ENCODE measurements at places on chromosomes 3 and 15.

DNA sequence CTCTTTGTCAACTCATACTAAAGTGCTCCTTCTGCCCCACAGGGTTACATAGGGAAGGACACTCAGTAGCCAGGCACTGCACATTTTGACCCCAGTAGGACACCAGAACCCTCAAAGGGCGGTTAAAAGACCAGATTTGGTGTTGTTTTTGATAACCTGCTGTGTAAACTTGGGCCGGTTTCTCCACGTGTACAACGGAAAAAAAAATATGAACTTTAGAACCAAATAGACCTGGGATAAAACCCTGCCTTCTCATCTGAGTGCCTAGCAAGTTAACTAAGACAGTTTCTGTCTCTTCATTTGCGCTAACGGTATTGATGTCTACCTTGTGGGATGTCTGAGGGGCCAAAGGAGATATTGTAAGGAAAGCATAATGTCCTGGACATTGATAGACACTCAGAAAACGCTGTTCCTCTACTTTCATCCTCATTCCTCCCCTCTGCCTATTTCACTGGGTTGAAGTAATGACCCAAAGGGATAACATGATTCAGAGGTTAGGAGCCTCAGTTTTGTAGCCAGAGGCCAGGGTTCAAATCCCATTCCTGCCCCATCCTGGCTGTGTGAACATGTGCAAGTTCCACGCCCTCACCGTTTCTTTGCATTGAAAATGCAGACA lies 155.9 kb upstream of the LPP start:
- no peak for DNase-seq

GRCh38 chr3:134643150-134643675 lies 7.6 kb downstream of the KY start:
- DNase-seq: no peak

GRCh38 chr3:59737241-59737640 lies 687.4 kb upstream of the CFAP20DC start:
- DNase-seq: no peak

DNA sequence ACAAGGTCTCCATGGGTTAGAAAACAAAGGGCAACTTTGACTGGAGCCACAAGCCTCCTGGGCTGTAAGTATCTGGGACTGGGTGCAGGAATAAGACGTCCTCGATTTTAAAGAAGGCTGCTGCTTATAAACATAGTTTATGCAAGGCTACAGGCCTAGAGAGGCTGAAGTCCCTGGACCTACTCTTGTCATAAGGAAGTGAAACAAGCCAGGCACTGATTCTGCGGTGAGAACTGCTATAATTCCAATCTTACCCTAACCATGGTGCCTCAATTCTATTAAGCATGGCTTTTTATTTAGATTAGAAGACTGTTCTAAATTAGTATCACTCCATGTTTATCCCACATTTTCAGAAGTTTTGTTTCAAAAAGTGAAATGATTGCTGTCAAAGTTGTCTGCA lies 777.6 kb downstream of the PLOD2 start:
- no peak for DNase-seq

DNA sequence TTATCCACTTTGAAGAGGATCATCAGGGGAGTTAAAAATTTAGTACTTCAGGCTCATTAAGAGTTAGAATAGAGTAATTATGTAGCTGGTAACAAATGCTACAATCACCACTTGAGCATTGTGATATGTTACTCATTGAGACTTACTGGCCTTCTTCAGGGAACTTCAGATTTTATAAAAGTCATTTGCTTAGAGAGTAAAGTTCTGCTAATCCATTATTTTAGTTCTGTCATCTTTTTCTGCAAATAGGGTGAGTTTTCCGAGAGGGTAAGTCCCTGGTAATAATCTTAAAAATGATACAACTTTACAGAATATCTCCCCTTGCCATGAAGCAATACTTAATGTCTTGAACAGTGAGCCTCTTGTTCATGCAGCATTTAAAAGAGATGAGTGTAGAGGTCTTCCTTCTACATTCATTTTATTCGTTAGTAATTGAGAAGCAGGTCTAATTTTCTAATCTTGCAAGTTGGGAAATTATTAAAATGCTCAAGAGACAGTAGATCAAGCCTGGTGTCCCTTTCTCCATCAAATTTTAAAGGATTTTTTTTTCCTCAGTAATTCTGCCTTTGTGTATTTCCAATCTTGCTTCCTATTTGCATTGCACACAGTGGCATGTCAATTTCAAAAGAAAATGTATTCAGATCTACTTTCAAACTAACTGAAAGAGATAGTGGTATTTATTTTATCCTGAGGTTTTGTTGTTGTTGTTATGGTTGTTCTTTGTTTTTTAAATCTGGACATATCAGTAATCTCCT lies 52.6 kb downstream of the MBNL1 start:
- DNase-seq: no peak

DNA sequence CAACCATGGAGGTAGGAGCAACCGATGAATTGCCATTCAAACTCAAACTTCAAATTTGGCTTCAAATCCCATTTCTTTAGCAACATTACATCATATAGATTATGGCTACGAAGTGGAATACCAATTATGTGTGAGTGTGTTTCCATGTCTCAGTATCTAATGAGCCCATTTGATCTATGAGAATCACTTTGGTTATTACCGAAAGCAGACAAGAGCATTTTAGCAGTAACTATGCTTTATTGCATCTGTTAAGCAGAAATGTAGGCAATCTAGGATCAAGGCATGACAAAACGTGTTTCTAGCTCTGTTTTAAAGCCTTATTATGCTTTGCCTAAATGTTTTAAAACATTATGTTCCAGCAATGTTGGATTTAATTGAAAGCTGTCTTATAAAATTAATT lies 581.9 kb upstream of the TGFBR2 start:
- DNase-seq: no peak

- DNase-seq: no peak
These were observed 56.7 kb upstream of the NUDT16 start for GRCh38 chr3:131324923-131325322.

DNA sequence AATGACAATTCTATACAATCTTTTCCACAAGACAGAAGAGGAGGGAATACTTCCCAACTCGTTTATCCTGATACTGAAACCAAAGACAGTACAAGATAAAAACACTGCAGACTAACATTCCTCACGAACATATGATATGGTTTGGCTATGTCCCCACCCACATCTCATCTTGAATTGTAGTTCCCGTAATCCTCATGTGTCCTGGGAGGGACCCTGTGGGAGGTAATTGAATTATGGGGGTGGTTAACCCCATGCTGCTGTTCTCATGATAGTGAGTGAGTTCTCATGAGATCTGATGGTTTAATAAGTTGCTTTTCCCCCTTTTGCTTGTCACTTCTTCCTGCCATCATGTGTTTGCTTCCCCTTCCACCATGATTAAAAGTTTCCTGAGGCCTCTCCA lies 83.9 kb upstream of the PROK2 start:
- no peak for DNase-seq

GRCh38 chr3:103126115-103126514 lies 691.3 kb downstream of the ZPLD1 start:
- DNase-seq: no peak

DNA sequence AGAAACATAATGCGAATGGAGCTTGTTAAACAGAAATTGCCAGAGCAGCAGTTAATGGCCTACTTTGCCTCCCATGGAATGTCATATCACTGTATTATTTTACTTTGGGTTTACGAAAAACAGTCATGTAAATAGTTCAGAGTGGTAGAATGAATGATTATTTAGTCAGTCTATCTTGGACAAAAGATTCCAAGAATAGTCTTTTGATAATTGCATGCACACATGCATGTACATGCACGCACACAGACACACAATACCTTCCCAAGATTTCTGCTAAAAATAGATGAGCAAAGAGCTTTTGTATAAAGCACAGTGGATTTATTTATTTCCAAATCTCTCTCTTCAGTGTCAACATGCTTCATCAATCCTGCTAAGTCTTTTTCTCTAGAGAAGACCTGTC lies 800.7 kb downstream of the DIPK2A start:
- no peak for DNase-seq

- DNase-seq: no peak
These were observed 57.1 kb downstream of the PDIA5 start for GRCh38 chr3:123123716-123124616.

DNA sequence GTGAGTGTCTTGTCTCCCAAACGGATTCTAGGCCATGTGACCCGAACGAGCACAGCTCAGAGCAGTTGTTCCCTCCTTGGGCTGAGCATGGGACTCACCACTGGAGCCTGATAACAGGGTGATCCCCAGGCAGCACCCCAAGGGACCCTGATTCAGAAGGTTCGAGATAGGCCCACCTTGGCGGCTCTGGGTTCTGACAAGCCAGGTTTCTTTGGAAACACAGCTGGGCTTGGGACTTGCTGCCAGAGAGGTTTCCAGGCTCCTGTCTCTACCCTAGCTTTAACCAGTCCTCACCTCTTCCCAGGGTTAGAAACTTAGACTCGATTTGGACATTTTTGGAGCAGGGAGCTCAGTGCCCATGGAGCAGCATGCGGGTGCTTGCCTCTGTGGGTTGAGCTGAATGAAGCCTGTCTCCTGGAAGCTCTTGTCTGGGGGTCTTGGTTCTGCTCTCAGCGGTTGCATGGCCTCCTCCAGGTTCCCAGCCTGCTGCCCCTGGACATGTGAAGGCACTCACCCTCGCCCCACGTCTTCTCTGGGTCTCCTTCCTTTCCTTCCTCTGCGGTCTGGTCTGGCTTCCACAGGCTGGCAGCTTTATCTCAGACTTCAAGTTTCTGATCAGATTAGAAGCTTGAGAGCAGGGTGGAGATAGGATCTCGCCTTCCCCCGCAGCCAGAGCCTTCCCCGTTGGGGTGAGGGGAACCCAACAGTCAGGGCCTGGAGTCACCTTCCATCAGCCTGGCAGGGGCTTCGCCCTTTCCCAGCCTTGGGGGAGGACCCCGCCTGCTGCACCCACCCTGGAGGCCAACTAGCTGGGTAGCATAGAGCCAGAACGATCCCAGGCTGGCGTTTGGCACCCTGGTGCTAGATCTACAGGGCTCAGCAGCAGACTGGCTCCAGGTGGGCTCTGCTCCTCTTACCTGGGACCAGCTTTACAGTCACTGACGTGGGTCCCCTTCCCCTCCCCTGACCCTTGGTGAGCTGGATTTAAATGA lies 21.0 kb downstream of the PAQR5 start:
- DNase-seq: no peak

DNA sequence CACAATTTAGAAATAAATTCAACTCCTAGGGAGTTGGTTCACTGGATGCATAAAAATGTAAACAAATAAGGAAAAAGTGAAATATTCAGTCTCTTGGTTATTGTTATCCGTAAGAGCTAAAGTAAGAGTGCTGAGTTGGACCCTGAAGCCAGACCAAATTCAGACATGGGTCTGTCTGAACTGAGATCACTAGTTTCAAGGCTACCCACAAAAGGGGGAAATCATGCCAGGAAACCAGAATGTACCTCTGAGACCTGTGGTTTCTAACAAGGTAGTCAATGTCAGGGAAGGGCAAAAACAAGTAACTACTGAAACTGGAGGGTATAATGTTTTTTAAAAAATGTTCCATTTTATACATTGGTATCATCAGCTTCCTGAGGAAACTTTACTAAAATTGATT lies 35.2 kb upstream of the GOLGA6L2 start:
- DNase-seq: no peak

GRCh38 chr3:141413801-141414689 lies 45.7 kb downstream of the ZBTB38 start:
- no peak for DNase-seq

GRCh38 chr15:22918596-22919140 lies 61.5 kb downstream of the CYFIP1 start:
- DNase-seq: no peak

GRCh38 chr15:62559381-62559733 lies 394.3 kb upstream of the C2CD4B start:
- no peak for DNase-seq

DNA sequence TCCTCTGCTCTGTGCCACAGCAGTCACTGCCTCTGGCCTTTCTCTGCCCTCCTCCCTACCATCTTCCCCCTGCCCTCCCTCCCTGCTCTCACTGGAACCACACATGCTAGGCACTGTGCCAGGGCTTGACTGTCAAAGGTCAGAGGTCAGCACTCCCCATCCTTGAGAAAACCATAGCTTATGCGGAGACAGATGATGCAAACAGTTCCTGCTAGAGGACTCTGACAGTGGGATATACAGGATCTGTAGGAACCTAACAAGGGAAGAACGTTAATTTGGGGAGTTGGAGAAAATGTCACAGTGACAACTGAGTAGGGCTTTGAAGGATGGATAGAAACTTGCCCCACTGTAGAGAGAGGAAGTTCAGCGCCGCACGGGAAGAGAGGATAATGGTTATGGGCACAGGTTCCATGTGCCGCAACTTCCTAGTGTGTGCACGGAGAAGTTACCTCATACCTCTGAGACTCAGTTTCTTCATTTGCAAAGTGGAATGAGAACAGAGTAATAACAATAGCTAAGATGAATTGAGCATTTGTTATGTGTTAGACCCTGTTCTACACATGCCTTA lies 29.3 kb upstream of the XYLB start:
- DNase-seq: no peak

DNA sequence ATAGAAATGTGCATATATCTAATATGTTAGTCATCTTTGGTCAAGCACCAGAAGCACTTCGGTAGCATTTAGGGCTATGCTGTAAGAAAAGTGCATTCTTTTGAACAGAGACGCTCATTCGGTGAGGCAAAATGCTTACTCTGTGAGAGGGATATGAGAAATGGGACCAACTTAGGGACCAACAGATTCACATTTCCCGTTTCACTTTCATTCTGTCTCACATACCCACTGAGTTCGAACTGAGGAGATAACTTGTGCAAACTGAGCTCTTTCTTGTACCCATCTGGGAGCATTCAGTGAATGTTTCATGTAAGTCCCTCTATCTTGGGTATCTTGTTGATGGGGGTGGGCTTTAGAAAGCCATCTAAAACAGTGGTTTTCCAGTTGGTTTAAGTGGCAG lies 135.3 kb downstream of the FEZF2 start:
- no peak for DNase-seq

DNA sequence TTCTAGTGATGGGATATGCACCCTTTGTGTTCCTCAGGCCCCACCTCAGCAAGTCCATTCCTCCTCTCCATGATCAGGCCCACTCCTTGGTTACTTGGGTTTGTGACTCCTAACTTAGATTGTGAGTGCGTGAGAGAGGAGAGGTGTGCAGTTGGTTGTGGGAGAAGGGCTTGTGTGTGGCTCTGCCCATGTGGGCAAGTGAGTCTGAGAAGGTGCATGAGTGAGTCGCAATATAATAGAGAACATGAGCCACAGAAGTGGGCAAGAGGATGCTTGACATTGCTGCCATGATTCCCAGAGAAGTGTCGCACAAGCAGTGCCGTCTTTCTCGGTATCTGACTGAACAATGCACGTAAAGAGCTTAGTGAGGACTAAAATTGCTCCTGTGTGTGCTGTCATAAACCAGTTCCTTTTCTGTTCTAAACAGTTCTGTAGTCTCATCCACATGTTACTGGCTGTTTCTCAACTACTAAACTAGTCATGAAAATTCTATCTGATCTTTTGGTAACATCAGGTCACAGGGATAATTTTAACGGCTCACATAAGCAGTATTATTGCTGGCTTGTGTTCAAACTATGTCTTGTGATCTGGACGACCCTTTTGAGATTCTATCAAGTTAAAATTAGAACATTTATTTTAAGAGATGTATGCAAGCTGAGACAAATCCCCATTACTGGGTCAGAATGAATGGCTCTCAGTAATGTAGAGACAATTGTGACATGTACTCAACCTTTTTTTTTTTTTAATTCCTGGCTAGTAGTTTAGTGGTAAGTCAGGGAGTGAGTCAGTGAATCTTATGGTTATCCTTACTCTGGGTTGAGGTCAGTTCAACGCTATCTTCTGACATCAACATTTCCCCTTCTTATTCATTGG lies 25.6 kb downstream of the GYG1 start:
- DNase-seq: no peak

- DNase-seq: no peak
These were observed 4.2 kb downstream of the IL17RD start for GRCh38 chr3:57160765-57161538.

Measured in activated naive CD4-positive, alpha-beta T cell (primary cell).